ENCODE measurements at places on chromosomes 7 and 10.

DNA sequence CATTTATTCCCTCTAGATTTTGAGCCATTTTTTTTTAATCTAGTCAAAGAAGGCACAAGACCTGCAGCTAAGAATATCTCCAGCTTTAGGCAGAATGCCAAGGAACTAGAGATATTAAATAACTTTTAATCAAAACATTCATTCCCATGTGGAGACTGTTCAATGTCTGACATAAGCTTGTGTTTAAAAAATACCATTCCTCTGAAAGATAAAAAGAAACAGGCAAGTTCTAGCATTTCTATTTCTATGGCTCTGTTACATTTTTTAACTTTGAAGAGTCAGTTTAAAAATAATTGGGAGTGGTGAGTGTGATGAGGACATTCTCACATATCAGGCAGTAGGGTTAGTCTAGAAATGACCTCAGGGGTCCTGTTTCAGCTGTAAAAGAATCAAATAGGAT, 48.0 kb downstream of the RHOBTB1 start:
- DNase-seq: no peak

- DNase-seq: no peak
Observed at GRCh38 chr10:133401500-133401899, 7.5 kb downstream of the MTG1 start.

DNA sequence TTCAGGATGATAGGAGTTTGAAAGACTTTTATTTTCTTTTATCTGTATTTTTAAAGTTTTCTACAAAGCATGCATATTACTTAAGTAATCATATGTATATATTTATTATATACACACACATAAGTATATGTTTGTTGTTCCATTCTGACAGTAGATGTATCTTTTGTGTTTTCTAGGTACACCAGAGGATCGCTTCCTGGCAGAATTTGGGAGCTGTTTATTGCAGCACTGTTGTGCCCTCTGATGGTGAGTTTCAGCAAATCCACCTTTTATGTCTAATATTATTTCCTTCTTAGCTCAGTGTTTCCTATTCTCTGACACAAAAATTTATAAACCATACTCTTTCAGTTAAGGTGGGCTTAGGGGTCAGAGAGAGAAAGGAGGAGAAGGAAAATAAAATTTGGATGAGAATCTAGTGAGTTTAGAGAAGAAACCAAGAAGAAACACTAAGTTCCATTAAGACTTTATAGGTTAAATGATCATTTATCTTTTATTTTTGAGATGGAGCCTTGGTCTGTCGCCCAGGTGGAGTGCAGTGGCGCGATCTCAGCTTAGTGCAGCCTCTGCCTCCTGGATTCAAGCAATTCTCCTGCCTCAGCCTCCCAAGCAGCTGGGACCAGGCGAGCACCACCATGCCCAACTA, 59.2 kb upstream of the OIT3 start:
- DNase-seq: peak; percentile 28

- DNase-seq: no peak
Observed at GRCh38 chr7:100865938-100866728, 1.1 kb upstream of the TRIP6 start.

GRCh38 chr10:60534761-60535389, 145.2 kb upstream of the ANK3 start:
- DNase-seq: no peak

DNA sequence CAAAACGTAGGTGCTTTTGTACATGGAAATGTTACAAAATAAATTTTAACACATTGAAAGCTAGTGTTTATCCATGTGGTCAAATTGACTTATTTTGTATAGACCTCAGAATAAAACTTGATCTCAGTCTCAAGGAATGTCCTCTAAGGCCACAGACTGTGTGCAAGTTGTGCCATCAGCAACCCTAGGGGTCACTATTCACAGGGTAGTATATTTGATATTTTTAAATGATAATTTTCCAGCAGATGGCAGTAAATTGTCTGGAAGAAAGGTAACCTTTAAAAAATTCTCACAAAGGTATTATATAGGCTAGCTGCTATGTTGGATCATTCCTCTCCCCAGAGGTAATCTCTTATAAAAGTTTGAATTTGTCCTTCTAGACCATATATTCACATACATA, 12.9 kb upstream of the SNX10 start:
- no peak for DNase-seq

- DNase-seq: no peak
Observed at GRCh38 chr10:78864761-78865537, 203.8 kb upstream of the ZMIZ1 start.

DNA sequence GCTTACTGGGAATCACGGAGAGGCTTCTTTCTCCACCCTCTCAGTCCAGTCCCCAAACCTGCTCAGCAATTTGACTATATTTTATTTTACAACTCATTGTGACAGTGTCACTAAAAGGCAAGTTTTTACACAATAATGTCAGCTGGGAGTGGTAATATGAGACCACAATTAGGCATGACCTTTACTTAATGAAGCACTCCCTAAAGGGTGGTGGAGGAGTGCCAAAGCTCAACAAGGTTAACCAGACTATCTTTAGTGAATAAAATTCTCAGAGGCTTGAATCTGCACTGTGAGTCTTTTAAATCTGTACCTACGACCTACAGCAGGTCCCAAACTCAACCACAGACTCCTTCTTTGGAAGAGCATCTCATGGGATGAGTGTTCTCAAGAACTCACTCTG, 215.6 kb downstream of the TAX1BP1 start:
- no peak for DNase-seq

- no peak for DNase-seq
Observed at GRCh38 chr7:44325811-44326241, 432 bp upstream of the CAMK2B start.

GRCh38 chr7:97659363-97660045, 72.4 kb upstream of the TAC1 start:
- DNase-seq: no peak

DNA sequence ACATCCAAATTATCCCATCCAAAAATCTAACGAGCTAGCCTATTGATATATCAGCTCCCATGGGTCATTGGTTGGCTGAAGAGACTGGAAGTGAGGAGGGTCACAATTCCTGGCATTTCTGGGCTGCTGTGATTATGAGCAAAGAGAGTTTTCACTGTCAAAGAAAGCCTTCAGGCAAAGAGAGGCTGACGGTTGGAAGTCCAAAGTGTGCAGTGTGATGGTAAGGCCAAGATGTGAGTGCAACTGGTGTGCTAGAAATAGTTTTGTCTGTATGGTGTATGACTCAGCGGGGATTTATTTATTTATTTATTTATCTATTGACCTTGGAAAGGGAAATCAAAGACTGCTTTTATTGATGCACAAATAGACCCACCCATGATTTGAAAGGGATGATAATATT, 75.0 kb downstream of the AASS start:
- DNase-seq: no peak

DNA sequence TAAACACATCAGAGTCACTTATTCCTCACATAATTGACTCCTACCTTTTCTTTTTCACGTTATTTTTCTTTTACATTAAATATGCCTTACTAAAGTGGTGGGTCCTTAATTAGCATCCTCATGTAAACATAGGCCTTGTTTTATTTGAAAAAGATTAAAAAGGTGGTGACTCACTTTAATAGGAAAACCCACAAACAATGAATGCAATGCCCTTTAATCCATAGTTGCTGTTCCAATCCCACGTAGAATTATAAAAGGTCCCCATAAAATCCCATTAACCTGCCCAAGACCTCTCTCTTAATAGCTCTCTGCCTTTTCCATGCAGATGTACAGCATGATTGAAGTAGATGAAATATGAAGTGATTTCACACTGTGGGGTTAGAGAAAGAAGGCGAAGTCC, 32.2 kb downstream of the SLC16A12 start:
- DNase-seq: no peak

GRCh38 chr7:8462309-8462708, 28.9 kb downstream of the NXPH1 start:
- DNase-seq: no peak

DNA sequence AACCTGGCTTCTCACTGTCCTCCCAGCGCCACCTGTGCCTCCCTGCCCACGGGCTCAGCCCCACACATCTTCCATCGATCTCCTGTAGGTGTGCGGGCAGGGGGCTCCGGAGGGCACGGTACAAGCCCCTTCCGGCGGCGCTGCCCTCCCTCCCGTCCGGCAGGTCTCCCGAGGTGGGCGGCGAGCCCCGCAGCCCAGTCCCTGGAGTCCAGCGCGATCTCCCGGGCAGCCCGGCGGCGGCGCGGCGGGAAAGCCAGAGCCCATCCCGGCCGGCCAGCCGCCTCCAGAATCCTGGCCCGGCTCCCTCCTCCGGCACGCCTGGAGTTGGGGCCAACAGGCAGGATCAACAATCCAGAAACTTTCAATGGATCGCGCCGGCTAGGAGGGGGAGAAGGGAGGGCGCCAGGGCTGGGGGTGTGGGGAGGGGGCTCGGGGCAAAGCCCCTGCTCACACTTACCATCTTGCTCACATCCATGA, 100.1 kb downstream of the HIP1 start:
- DNase-seq: no peak

GRCh38 chr7:12291870-12292269, 80.8 kb downstream of the TMEM106B start:
- no peak for DNase-seq

- DNase-seq: no peak
Observed at GRCh38 chr10:77037735-77038403, 599.7 kb downstream of the KCNMA1 start.

DNA sequence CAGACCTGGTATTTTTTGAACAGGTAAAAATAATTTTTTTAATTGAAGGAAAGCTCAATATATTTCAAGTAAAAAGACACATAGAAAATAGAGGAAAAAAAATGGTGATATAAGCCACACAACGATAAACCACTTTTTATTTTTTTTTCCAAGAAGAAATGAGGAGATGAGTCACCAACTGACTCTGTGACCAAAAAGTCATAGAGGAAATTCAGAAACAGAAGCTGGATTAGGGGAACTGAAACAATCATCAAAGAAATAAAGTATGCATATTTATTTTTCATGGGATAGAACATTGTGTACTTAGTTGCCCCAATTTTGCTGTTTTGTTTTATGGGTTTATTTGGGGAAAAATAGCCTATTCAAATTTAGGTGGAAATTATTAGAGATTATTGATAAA, 176.8 kb upstream of the AGR3 start:
- DNase-seq: no peak

DNA sequence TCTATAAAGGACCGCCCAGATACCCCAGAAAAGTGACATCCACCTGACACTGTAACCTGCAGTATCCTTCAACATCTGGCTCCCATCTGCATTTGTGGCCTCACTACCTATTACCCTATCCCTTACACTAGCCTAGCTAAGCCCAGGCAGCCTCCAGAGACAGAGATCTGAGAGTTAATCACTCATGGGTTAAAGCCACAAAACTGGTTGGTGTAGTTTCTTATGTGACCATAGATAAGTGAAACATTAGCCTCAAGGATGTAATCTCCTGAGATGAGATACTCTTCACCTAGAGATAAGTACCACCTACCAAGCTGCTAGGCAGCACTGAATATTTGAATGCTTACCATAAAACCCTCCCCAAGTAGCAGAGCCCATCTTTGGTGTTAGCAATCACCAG, 35.4 kb downstream of the CTTNBP2 start:
- DNase-seq: peak; percentile 20

- no peak for DNase-seq
Observed at GRCh38 chr7:107208024-107208521, 39.3 kb downstream of the HBP1 start.

GRCh38 chr10:95276367-95277200, 14.2 kb downstream of the PDLIM1 start:
- no peak for DNase-seq

GRCh38 chr10:132915411-132915810, 27.0 kb downstream of the CFAP46 start:
- DNase-seq: no peak

DNA sequence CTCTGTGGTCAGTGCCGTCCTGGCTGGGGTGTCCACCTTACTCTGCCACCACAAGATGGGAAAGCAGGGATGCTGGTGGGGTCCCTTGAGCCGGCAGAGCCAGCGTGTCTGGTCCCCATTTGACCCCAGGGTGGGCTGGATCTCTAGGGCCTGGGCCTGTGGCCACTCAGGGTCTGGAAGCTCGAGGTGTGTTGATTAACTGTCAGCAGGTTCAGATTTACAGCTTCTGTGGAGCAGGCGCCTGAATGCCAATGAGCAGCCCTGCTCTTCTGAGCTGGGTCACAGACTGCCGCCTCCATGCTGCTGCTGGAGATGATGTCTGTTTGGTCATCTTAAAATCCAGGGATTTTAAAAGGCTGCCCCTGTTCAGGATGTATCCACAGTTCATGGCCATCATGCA, 11.3 kb upstream of the DPYSL4 start:
- no peak for DNase-seq

DNA sequence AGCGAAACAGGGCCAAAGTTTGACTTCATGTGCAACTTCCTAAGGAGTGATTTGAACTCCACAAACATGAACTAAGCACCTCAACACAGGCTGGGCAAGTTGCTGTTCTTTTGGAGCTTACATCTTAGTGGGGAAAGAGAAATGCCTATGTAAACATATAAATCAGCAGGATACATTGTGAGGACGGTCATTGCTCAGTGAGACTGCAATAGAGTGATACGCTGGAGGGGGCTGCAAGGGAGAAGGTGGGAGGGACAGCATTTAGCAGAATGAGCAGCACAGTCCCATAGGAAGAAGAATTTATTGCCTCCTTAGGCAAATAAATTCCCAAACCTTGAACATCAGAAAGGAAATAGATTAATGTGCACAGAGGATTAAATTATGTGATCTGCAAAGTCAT, 90.0 kb downstream of the EGFR start:
- no peak for DNase-seq

DNA sequence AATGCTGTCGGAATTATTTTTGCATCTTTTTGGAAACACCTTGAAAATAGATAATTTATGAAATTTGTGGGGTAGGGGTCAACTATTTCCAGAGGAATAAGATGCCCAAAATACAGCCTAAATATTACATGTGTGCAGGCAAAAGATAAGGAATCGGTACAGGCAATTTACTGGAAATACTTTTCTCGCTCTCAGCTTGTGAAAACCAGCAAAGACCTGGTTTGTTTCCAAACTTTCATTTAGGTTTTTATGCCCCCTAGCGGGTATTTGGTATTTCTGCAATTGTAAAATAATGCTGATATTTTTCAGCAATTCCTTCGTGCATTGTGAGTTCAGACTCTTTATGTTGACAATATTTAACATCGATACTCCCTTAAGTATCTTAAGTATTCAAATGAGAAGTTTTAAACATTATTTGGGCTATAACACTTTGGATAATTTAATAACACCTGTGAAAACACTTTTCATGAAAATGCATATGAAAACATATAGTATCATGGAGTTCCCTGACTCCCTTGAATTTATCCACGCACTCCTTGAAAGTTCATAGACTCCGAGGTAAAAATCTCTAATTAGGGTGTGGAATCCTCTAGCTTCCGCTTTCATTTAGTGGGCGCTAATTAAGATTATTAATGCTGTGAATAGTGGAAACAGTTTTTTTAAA, 132.4 kb downstream of the TSPAN12 start:
- DNase-seq: no peak

- no peak for DNase-seq
Observed at GRCh38 chr10:34908481-34908880, 93.4 kb upstream of the PARD3 start.

- no peak for DNase-seq
Observed at GRCh38 chr10:28633750-28634149, 43.6 kb upstream of the BAMBI start.
